Natural killer cell (primary cell): ENCODE measurements at places on chromosomes 5 and 9. TPM values are rescaled to one million over a fixed set of nuclear protein-coding genes. Genes with fewer than 3 reads are reported as not detected.

GRCh38 chr9:135078361-135078821, 9.1 kb upstream of the OLFM1 start:
- no peaks in the 10 kb centered on the region for H3K27me3 ChIP-seq
- H3K27ac ChIP-seq = no peak overlapping the region
- no peaks in the 10 kb centered on the region for H3K36me3 ChIP-seq
- no peaks in the 10 kb centered on the region for H3K4me1 ChIP-seq
- no peak overlapping the region for H3K4me3 ChIP-seq

- no peak overlapping the region for H3K27ac ChIP-seq
- no peaks in the 10 kb centered on the region for H3K27me3 ChIP-seq
- H3K4me3 ChIP-seq = no peak overlapping the region
- DNase-seq = no peak
These were observed 186.0 kb downstream of the GOLPH3 start for GRCh38 chr5:31987985-31988710.

- H3K4me1 ChIP-seq = no peaks in the 10 kb centered on the region
- no peak overlapping the region for H3K4me3 ChIP-seq
- no peaks in the 10 kb centered on the region for H3K27me3 ChIP-seq
- no peak for DNase-seq
- H3K36me3 ChIP-seq = no peaks in the 10 kb centered on the region
These were observed 9.9 kb upstream of the PRR16 start for GRCh38 chr5:120454094-120454798.

DNA sequence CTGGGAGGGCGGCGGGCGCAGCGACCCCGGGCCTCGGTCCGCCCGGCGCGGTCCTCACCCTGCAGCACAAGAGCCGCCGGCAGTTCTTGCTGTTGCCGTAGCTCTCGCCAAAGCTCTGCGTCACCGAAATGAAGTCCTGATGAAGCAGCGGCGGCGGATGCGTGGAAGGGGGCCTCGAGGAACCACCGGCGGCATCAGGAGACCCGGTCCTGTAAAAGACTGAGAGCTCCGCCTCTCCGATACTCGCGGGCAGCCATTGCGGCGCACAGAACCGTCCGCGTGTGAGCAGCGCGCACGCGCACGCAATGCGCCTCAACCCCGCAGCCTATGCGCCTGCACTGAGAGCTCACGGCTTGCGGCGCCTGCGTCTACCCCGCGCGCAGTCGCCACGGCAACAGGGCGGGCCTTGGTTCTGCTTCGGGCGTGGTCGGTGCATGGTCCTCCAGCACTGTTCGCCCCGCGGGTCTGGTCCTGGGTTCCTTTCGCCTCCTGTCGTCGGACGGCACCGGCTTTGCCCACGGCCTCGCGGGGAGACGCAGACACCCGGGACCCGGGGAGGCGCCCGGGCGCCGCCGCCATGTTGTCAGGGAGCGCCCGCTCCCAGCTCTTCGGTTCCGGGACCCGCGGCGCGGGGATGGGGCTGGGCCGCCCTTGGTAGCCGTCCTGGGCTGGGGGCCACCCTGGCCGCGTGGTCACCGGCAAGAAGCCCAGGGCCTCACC, 9.3 kb upstream of the GRIN1 start:
- no peaks in the 10 kb centered on the region for H3K27me3 ChIP-seq
- H3K4me1 ChIP-seq = peaks cover 35% of the 10 kb centered on the region
- peak; percentile 80 for DNase-seq
- peak overlapping the region; percentile 63 for H3K27ac ChIP-seq
- peak overlapping the region; percentile 62 for H3K4me3 ChIP-seq

DNA sequence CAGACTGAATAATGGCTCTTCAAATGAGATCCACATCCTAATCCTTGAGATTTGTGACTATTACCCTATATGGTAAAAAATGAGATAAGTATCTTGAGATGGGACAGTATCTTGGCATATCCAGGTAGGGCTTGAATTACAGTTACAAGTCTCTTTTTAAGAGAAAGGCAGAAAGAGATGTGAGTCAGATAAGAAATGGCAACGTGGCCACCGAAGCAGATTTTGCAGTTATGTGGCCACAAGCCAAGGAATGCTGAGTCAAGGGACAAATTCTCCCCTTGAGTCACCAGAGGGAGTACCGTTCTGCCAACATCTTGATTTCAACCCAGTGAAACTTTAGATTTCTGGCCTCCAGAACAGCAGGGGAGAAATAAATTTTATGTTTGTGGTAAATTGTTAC, 1983.0 kb upstream of the C9orf72 start:
- no peak for DNase-seq
- no peak overlapping the region for H3K27ac ChIP-seq
- H3K4me1 ChIP-seq = no peaks in the 10 kb centered on the region
- no peaks in the 10 kb centered on the region for H3K36me3 ChIP-seq
- no peak overlapping the region for H3K4me3 ChIP-seq
- no peaks in the 10 kb centered on the region for H3K27me3 ChIP-seq

Gene FOXI1
- total RNA-seq = 0.18 TPM

Gene WNT8A
- total RNA-seq = not detected

DNA sequence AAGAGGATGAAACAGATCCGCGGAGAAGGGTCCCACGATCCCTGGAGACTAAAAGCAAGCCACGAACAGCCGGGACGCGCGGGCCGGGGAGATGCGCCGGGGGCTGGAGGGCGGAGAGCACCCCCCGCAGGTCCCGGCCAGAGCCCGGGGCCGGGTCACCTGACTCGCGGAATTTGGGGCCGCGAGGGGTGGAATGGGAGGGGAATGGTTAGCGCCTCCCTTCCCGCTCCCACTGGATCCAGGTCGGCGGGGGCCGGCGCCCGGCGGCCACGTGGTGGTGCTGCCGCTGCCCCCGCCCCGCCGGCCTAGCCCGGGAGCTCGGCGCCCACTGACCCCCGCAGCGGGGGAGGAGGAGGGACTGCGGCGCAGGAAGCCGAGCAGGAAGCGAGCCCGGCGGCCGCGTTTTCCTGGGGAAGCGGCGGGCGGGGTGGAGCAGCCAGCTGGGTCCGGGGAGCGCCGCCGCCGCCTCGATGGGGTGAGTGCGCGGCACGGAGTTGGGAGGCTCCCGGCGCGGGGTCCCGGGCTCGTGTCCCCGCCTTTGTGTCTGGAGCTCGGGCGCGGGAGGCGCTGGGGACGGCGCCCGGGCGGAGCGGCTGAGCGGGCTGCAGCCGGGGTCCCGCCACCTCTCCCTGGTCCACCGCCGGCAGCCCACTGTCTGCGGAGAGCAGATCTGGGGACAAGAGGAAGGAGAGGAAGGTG, at the start of gene RAI14:
Gene RAI14 (plus strand): TSS at position 328 of the 699 bp plus-strand sequence. CDS start 30,592 bp downstream, outside the sequence.
- no peak within 1 kb of the TSS for H3K27ac ChIP-seq
- no peaks in the 10 kb centered on the region for H3K36me3 ChIP-seq
- H3K4me3 ChIP-seq = peak within 1 kb of the TSS; percentile 41
- H3K4me1 ChIP-seq = peaks cover 17% of the 10 kb centered on the region
- DNase-seq = peak; percentile 22
- peaks cover 8% of the 10 kb centered on the region for H3K27me3 ChIP-seq

DNA sequence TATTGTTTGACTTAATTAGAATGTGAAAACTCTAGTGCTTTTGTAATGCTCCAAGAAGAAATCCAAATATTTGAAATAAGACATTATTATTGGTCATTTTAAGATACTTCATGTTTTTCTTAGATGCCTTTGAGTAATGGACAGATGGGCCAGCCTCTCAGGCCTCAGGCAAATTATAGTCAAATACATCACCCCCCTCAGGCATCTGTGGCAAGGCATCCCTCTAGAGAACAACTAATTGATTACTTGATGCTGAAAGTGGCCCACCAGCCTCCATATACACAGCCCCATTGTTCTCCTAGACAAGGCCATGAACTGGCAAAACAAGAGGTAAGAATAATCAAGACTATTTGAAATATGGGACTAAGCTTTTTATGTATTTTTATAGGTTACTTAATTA, 69.2 kb upstream of the SREK1 start:
- no peak overlapping the region for H3K4me3 ChIP-seq
- H3K27me3 ChIP-seq = no peaks in the 10 kb centered on the region
- peaks cover 44% of the 10 kb centered on the region for H3K36me3 ChIP-seq
- H3K4me1 ChIP-seq = no peaks in the 10 kb centered on the region
- H3K27ac ChIP-seq = no peak overlapping the region

Gene ZNF454
- total RNA-seq = not detected

- no peak for DNase-seq
- H3K27ac ChIP-seq = no peak overlapping the region
- peaks cover 3% of the 10 kb centered on the region for H3K27me3 ChIP-seq
- no peak overlapping the region for H3K4me3 ChIP-seq
These were observed 85.8 kb upstream of the IER5L start for GRCh38 chr9:129263836-129264235.

- no peaks in the 10 kb centered on the region for H3K4me1 ChIP-seq
- no peak overlapping the region for H3K4me3 ChIP-seq
- peaks cover 18% of the 10 kb centered on the region for H3K27me3 ChIP-seq
These were observed 7.7 kb upstream of the TSLP start for GRCh38 chr5:111063709-111064322.

- DNase-seq = no peak
- H3K36me3 ChIP-seq = no peaks in the 10 kb centered on the region
- H3K4me3 ChIP-seq = no peak overlapping the region
- H3K27ac ChIP-seq = no peak overlapping the region
- no peaks in the 10 kb centered on the region for H3K27me3 ChIP-seq
- peaks cover 18% of the 10 kb centered on the region for H3K4me1 ChIP-seq
These were observed 36.5 kb downstream of the KIF2A start for GRCh38 chr5:62342476-62342837.

Gene C9
- not detected for total RNA-seq

- DNase-seq = no peak
- peak overlapping the region; percentile 48 for H3K4me3 ChIP-seq
- H3K27me3 ChIP-seq = peaks cover 16% of the 10 kb centered on the region
These were observed 2.0 kb downstream of the GADD45G start for GRCh38 chr9:89606624-89607311.

DNA sequence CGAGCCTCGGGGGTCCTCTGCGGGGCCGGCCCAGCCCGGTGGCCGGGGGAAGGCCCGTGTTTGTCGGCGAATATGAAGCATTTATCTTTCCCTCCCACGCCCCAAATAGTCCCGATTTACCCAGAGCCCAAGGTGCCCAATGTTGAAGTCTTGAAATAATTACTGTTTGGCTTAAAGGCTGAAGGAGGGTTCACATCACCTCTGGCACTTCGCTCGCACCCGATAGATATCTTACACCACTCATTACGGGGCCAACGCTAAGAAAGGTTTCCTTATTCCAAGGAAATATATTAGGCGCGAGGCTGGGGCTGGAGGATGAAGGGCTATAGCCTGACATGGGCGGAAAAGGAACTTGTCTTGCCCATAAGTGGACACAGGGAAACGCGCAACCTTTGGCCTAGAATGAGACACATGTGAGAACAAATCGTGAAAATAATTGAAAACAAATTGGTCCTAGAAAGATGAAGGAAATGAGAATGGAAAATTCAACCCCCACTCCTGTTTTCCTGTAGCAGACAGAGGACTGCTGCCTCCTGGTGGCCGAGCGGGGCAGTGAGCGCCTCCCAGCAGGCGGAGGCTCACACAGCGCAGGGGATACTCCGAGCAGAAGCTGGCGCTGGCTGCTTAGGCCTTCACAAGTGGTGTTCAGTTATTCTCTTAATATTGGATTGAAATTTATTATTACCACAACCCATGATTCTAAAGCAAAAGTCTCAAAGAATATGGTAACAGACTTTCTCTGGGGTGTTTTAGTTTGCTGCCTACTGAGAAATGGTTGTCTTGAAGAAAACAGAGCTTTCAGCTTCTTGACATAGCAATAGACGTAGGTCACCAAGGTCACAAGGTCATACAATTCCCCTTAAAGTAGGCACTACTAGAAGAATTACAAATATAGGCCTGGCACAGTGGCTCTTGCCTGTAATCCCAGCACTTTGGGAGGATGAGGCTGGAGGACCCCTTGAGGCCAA, 7.9 kb downstream of the CCL21 start:
- peaks cover 8% of the 10 kb centered on the region for H3K27me3 ChIP-seq
- DNase-seq = peak; percentile 87
- H3K4me1 ChIP-seq = peaks cover 11% of the 10 kb centered on the region

DNA sequence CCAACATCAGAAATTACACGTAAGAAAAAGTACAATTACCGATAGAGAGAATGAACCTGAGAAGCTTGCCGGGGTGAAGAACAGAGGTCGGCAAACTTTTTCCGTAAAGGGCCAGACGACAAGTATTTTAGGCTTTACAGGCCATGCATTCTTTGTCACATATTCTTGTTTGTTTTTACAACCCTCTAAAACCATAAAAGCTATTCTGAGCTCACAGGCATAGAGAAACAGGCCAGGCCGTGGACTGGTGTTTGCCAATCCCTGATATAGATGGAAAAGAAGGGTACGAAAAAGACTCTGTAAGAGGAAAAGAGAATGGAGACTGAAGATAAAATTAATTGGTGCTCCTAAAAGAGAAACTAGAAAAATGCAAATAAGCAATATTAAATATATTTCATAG, 15.4 kb downstream of the SFXN1 start:
- no peak overlapping the region for H3K27ac ChIP-seq
- H3K4me1 ChIP-seq = no peaks in the 10 kb centered on the region
- no peak overlapping the region for H3K4me3 ChIP-seq
- peaks cover 34% of the 10 kb centered on the region for H3K36me3 ChIP-seq
